ENCODE measurements at places on chromosomes 16 and 17.

DNA sequence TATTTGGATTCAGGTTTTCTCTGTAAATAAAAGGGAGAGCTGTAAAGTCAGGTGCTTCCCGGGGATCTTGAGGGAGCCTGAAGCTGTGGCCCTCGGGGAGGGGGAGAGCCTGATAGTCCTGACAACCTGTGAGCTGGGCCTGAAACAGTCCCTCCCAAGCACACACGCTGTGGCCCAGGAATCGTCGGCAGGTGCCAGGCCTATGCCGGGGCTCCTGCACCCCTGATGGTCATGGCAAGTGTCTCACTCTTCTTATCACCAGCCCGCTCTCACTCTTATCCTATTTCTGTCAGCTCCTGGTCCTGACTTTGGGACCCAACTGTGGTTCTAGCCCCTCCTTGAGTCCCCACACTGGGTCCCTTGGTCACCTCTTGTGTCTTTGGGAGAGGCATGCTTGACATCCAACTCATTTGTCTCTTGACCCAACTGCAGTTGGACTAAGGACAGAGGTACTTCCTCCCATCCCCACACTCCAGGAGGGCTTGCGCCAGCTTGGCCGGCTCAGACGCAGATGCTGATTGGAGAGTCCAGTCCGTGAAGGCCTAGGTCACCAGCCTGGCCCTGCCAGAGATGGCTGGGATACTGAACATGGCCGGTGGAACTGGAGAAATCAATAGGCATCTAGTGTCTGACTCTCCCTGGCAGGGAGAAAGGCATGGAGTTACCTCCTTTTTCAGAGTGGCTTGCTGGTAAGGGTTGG is 170.5 kb upstream of the WSCD1 start:
- DNase-seq = no peak

DNA sequence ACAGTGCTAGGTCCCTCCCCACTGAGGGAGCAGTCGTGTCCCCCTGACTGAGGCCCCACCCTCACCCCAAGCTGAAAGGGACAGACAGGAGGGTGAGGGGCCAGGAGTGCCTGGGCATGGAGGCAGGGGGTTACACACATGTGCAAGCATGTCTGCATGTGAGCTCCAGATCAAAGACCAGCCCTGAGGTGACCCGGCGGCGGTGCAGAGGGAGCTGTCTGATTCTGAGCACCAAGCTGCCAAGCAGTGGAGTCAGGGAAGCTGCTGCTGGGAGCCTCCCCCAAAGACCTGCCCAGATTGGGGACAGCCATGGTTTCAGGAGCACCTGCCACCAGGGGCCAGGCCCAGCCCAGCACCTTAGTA is 5.5 kb downstream of the DLX3 start:
- no peak for DNase-seq

- no peak for DNase-seq
Observed at GRCh38 chr17:44416558-44417289, 27.3 kb upstream of the ITGA2B start.

DNA sequence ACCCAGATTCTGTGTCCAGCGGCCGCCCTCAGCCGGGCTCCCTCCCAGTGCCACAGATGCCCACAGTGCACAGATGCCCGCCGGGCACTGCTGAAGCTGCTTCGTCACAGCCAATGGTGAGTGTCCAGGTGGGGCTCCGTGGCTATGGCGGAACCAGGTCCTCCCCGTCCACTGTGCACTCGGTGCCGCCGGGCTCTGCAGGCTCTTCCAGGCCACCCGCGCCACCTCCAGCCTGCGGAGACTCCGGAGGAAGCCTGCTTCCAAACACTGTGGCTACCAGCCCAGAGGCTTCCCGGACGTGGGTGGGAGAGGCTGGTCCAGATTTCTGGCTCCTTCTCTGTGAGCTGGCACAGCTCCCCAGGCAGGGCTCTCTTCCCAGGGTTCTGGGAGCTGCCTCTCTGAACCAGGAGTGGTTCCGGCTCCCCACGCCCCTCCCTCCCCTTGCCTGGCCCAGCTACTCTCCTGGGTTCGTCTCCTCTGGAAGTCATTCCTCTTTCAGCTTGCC is 2.8 kb upstream of the PYCR1 start:
- no peak for DNase-seq

DNA sequence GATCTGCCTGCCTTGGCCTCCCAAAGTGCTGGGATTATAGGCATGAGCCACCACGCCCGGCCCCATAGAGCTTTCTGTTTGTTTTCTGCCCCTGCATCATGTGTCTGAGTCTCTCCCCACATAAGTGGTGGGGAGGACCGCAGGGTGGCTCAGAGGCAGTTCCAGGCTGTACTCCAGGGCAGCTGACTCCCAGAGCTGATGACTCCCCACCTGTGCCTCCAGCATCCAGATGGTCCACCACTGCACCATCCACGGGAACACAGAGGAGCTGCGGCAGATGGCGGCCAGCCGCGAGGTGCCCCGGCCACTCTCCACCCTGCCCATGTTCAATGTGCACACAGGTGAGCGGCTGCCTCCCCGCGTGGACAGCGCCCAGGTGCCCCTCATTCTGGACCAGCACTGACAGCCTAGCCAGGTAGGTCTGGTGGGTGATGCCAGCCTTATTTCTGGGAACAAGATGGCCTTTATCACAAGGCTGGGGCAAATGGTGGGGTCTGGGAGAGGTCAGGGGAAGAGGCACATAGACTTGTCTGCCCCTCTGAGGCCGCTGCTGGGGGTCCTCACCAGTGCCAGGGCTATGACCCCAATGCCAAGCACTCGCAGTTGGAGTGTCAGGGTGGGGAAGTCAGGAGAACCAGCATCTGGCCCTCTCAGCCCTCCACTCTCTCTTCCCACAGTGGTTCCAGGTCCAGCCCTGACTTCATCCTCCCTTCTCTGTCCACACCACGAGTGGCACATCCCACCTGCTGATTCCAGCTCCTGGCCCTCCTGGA is 9.4 kb downstream of the SGCA start:
- DNase-seq = no peak

DNA sequence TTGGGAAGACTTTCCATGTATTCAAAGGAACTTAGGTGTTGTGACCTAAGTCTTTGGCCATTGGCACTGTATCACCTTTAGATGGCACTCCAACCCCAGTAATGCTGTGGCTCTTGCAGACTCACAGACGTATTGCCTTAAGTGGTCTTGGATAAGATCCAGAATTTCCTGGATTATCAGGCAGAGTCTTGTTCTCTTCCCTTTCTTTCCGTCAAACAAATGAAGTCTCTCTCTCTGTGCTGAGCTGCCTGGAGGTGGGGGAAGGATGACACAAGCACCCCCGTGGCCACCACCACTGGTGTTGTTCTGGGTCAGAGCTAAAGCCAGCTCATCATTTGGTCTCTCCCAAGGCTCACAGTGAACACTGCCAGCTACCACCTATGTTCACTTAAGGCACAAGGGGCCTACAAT is 789.9 kb upstream of the KIF2B start:
- no peak for DNase-seq

- no peak for DNase-seq
Observed at GRCh38 chr16:48076455-48077012, 79.3 kb downstream of the ABCC12 start.

All from cortex of kidney (tissue), 1 donor.